ENCODE measurements at places on chromosomes 5 and 9.

GRCh38 chr9:136495238-136495800, 12.5 kb upstream of the SEC16A start:
- DNase-seq: no peak

DNA sequence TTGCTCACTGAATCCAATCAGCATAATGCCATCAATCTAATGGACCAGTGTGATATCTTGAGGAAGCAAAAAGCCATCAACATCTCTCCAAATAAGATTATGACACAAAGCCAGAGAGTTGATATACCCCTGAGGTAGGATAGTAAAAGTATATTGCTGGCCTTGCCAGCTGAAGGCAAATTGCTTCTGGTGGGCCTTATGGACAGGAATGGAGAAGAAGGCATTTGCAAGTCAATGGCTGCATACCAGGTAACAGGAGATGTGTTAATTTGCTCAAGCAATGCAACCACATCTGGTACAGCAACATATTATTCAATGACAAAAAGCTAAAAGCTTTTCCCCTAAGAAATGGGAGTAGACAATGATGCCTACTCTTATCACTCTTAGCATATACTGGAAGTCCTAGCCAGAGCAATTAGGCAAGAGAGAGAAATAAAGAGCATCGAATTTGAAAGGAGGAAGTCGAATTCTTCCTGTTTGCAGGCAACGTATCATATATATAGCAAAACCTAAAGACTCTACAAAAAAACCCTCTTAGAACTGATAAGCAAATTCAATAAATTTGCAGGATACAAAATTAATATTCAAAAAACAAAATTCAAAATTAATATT, 216.1 kb upstream of the RASA1 start:
- DNase-seq: no peak

DNA sequence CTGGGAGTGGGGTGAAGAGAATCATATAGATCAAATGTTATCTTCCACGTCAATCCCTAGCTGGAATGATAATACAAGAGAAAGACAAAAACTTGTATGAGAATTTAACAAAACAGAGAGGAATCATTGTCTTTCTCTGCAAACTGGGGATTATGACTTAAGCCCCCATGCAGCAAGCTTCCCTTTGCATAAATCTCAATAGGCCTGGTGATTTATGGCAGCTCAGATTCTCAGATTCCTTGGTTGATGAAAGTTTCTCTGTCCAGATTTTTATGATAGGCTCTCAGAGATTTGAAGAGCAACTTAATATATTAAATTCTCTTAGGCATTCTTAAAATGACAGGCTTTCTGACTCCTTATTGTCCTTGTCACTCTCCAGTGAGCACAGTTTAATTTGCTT, 56.0 kb downstream of the RASGRF2 start:
- DNase-seq: no peak

- DNase-seq: no peak
Observed at GRCh38 chr5:59420596-59420995, 472.9 kb downstream of the PDE4D start.

GRCh38 chr9:72185561-72185960, 36.3 kb downstream of the GDA start:
- peak; percentile 64 for DNase-seq

- DNase-seq: no peak
Observed at GRCh38 chr5:96388176-96388575, 44.9 kb downstream of the PCSK1 start.

DNA sequence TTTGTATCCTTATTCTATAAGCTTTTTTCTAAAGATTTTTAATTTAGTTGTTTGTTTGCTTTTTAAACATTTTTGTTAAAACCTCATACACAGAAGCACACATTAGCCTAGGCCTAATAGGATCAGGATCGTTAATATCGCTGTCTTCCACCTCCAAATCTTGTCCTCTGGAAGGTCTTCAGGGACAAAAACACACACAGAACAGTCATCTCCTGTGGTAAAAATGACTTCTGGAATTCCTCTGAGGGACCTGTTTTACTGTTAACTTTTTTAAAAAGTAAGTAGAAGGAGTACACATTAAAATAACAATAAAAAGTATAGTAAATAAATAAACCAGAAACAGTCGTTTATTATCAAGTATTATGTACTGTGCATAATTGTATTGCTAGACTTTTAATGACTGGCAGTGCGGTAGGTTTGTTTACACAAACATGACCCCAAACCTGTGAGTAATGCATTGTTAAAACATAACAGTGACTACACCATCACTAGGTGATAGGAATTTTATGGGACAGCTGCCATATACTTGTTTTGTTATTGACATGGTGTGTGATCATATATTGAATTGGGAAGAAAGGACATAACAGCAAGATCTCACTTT, 109.6 kb downstream of the ZCCHC7 start:
- no peak for DNase-seq

DNA sequence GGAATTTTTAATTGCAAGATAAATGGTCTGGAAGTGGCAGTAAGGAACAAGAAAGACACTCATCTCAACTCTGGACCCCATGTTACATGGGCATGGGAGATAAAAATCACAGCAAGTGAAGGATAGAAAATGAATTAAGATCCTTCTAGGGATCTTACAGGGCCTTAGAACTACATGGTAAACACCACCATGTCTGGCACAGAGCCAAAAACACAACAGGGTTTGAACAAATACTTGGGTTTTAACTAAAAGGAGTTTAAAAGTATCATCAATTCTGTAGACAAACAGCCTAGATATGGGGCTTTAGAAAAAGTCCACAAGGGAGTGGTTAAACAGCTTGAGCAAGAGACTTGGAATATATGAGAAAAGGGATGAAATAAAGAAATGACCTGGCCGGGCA, 366.4 kb downstream of the ARL15 start:
- no peak for DNase-seq

GRCh38 chr9:97697837-97698236, 697 bp upstream of the XPA start:
- no peak for DNase-seq

DNA sequence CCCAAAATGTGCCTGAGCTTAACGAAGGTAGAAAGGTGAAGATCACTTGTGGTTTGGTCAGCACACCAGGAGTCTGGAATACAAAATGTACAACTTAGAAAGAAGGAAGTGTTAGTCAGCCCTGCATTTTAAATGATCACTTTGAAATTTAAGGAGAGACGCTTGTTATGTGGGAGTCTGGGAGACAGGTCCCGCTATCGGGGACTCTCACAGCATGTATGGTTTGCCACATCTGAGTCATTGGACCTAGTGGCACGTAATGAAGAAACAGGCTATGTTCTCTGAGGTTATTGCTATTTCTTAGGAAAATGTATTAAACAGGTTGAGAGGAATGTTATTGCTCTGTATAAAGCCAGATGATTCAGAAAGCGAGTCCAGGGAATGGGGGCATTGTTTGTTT, 2362.5 kb upstream of the WWC1 start:
- DNase-seq: no peak

- DNase-seq: no peak
Observed at GRCh38 chr5:77210091-77210963, at the start of gene PDE8B. PDE8B (plus strand) TSS chr5:77210680; CDS start chr5:77210926, 246 bp downstream.

DNA sequence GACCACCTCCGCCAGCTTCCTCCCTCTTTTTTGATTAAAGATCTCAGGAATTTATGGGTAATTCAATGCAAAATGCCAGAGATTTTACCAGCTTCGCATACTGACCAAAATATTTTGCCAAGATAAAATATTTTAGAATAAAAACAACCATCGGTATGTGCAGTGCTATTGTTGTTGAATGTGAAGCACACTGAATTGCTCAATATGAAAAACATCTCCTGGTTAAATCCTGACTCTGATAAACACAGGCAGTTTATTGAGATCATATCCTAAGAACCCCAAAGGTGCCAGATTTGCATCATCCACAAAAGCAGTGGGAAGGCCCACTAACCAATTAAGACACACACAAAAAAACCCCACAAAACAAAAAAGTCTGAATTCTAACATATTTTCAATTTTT, 202.4 kb downstream of the GLIS3 start:
- DNase-seq: no peak

DNA sequence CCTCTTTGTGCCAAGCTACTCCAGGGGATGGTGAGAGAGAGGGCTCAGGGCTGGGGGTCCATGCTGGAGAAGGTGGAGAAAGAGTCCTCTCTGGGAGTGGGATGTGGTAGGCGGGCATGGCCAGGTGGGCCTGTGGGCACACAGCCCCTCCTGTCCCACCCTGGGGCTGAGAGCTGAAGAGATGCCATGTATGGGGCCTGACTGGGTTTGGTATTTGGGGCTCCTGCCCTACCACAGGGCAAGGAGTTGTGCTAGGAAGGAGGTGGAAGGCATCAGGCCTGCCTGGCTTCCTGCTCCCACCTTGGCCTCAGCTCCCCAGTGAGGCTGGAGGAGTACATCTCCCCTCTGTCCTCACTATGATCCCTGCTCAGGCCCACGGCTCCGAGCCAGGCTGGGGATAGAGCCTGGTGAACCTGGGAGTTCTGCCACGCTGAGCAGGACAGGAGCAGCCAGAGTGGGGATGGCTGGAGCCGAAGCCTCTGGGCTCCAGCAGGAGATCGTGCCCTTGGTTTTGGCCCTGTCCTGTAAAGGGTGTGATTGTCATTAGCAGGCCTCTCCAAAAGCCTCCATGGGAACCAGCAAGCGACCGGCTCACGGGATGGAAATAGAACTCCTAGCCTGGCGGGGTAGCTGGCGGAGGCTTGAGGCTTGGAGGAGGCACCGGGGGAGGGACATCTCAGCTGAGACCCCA, 75.5 kb downstream of the CACNA1B start:
- no peak for DNase-seq

- DNase-seq: no peak
Observed at GRCh38 chr9:82673201-82673600, 389.7 kb downstream of the RASEF start.

DNA sequence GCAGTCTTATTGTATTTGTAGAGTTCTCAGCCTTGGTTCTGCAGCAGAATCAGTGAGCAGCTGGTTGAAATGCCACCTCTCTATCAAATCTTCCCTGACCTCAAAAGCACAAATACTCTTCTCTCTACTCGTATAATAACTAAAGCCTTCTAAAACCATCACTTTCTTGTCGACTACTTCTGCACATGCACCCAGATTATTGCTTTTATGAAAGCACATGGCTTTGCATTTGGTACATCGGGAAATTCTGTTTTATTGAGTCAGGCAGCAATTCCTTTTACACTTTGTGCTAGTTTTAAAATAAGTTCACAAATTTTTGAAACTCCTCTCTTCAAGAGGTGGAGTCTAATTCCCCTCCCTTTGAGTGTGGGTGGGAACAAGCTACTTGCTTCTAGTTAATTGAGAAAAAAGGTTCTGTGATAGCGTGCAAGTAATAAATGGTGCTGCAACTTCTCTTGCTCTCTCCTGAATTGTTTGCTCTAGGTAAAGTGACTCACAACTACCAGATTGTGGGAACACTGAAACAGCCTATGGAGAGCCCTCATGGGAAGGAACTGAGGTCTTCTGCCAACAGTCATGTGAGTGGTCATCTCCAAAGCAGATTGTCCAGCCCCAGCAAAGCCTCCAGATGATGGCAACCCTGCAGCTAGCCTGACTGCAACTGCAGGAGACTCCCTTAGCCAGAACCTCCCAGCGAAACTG, 66.0 kb upstream of the TAF1L start:
- DNase-seq: no peak

DNA sequence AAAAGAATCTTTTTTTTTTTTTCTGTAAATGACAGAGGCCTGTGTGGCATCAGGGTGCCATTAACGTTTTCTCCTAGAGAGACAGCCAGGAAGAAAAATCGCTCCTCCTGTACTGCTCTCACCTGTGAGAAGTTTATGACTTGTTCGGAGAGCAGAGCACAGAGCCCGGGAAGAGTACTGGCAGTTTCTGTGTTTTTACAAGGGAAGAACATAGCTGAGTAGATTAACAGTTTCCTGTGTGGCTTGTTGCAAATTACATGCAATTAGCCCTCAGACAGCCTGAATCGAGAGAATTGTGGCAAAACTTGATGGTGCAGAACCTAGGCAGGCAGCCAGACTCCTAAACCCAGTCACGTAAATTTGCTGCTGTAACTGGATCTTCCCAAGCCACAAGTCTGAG, 32.1 kb downstream of the PRKACG start:
- DNase-seq: no peak

- DNase-seq: no peak
Observed at GRCh38 chr9:91100878-91101450, 260.8 kb downstream of the AUH start.

DNA sequence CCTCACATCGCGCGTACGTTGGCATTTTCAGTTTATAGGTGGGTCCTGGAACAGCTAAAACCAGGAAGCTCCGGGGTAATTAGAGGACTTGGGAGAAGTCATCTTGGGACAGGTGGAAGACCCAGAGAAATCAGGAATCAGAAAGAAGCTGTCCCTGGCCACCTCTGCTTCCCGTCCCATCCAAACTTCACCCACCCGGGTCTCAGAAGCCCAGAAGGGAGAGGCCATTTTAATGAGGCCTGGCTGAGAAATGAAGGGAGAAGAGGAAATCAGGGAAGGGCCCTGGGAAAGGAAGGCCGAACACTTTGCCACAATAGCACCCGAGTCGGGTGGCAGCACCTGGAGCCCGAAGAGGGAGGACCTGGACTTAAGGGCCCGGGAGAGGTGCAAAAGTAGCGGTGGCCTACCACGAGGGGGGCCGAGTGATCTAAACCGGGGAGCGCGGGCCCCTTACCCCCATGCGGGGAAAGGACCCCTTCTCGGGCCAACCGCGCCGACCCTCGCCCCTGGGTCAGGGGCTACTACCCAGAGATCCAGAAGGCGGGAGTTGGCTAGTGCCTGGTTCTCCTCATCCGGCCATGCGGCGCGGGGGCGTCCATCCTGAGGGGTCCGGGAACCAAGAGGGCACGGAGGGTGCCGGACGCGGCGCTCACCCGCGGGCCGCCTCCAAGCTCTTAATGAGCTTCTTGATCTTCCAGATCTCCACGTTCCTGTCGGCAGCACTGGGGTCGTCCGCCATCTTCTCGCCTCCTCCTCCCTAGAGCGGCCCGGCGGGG, 668 bp downstream of the ETF1 start:
- DNase-seq: no peak

- DNase-seq: no peak
Observed at GRCh38 chr5:111960476-111961215, 203.7 kb upstream of the NREP start.

GRCh38 chr5:3122985-3123762, 371.7 kb upstream of the IRX2 start:
- DNase-seq: no peak

DNA sequence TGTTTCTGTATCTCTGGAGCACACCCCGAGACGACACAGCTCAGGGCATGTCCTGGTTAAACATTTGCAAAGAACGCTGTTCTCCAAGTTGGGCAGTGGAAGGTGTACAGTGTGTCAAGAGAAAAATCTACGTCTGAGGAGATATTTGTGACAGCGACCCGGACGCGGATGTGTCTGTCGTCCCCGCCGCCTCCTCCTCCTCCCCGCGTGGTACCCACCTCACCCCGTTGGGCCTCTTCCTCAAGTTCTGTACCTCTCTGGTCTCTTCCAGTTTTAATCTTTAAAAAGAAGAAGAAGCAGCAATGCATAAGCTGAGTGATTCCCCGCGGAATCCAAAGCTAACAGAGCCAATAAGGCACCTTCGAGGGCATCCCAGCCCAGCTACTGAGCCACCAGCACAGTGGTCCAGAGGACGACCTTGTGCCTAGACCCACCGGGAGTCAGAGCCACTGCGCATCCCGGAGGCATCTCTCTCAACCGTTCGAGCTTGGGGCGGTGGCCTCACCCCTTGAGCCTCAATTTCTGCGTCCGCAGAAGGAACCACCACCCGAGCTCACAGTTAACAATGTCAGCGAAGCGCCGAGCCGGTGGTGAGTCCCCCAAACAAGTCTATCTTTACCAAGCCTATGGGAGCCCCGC, 467 bp downstream of the C9orf78 start:
- no peak for DNase-seq

- no peak for DNase-seq
Observed at GRCh38 chr5:83184534-83184933, 107.2 kb downstream of the XRCC4 start.

Measured in NCI-H2171 (cell line).